Liver (tissue), 10 donors: ENCODE measurements at places on chromosomes 12 and 14. TPM values are rescaled to one million over a fixed set of nuclear protein-coding genes. Genes with fewer than 3 reads are reported as not detected.
A peak's percentile ranks its signal among the peaks of the same experiment; 100 is the strongest.

- H3K27ac ChIP-seq, result peak overlapping the region; percentile 85
- peak overlapping the region; percentile 23 for H3K4me3 ChIP-seq
- DNase-seq, result no peak
- no peaks in the 10 kb centered on the region for H3K36me3 ChIP-seq
These were observed 9.6 kb downstream of the TSPAN9 start for GRCh38 chr12:3086729-3087323.

DNA sequence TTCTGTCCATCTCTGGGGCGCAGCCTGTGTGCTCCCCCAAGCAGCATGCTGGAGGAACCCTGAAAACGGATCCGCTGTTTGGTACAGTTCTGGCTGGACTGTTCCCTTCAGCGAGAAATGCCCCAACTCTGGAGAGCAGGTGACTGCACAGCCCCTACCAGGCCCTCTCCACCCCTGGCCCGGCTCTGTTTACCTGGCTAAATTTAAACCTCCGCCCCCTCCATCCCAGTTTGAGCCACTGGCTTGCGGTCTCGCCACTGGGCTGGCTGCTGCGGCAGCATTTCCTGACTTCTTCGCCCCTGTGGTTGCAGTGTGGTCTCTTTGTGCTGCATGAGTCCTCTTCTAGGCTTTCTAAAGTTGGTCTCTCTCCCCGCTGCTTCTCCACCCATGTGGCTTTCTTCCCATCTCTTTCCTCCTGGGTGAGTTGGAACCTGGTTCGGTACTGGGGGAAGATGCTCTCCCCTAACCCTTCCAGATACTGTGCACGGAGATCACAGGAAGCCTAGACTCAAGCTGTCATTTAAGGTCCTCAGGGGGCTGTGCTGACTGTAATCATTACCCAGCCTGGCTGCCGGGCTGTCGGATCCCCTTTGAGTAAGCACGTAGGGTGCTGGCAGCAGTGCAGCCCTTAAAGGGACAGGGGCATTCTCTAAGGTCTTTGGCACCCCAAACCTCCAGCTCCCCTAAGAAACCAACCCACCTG lies 60.6 kb downstream of the FBXL14 start:
- no peaks in the 10 kb centered on the region for H3K36me3 ChIP-seq
- peaks cover 12% of the 10 kb centered on the region for H3K4me1 ChIP-seq
- no peak overlapping the region for H3K4me3 ChIP-seq
- H3K27ac ChIP-seq, result no peak overlapping the region
- no peak for DNase-seq

DNA sequence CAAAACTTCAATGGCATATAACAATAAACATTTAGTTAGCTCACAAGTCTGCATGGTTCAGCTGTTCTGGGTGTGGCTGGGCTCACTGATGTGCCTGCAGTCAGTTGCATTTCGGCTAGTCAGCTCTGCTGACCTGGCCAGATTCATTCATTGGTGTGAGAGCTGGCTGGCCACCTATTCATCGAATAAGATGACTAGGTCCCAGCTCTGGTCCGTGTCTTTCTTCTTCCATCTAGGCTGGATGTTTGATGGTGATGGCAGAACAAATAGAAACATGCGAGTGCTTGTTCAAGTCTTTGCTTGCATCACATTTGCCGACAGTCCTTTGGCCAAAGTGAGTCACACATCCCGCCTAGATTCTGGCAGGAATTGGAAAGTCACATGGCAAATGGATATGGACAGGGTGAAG lies 203.3 kb upstream of the CRY1 start:
- no peaks in the 10 kb centered on the region for H3K27me3 ChIP-seq
- no peak overlapping the region for H3K4me3 ChIP-seq
- no peak for DNase-seq
- no peaks in the 10 kb centered on the region for H3K36me3 ChIP-seq

- no peak overlapping the region for H3K27ac ChIP-seq
- H3K4me3 ChIP-seq, result no peak overlapping the region
- H3K36me3 ChIP-seq, result no peaks in the 10 kb centered on the region
- no peaks in the 10 kb centered on the region for H3K4me1 ChIP-seq
- no peaks in the 10 kb centered on the region for H3K27me3 ChIP-seq
These were observed 171.4 kb downstream of the EMP1 start for GRCh38 chr12:13367973-13368372.

DNA sequence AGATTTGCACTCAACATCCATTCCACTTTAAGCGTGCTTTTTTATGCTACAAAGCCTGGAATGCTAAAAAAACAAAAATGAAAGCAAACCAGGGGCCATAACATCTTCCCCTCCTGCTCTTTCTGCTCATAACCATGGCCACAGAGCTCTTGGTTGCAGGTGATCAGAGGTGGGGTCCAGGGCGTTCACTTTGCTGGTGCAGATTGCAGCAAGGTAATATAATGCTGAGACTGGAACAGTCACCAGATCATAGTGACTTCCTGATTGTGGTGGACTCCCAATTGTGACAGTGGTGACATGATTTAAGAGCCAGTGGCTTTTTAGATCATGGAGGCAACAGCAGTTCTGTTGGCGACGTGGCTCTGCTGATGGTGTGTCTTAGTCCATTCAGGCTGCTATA lies 115.0 kb upstream of the CPM start:
- H3K36me3 ChIP-seq, result no peaks in the 10 kb centered on the region
- H3K27me3 ChIP-seq, result no peaks in the 10 kb centered on the region
- no peak for DNase-seq
- H3K4me1 ChIP-seq, result peaks cover 6% of the 10 kb centered on the region
- no peak overlapping the region for H3K4me3 ChIP-seq

DNA sequence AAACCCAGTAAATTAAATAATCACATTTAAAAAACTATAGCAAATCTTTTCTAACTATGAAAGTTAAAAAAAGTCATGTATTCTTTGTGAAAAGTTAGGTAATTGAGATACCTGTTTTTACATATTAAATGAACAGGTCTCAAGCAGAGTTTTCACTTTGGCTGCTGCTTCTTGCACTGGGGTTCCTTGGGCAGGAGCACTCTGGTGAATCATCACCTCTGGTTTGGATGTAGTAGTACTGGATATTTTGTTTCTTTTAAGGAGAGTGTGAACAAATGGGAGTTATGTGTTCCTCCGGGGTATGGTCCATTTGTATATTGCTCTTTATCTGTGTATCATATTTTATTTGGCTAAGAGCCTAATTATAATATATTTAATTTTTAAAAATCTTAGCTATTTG lies 82.7 kb downstream of the FUT8 start:
- no peaks in the 10 kb centered on the region for H3K4me1 ChIP-seq
- DNase-seq, result no peak
- no peaks in the 10 kb centered on the region for H3K27me3 ChIP-seq
- no peak overlapping the region for H3K4me3 ChIP-seq

- no peak for DNase-seq
- H3K4me1 ChIP-seq, result no peaks in the 10 kb centered on the region
- no peak overlapping the region for H3K4me3 ChIP-seq
- H3K36me3 ChIP-seq, result no peaks in the 10 kb centered on the region
These were observed 45.5 kb upstream of the FZD10 start for GRCh38 chr12:130116791-130117190.

Gene EMC9
- total RNA-seq, result 8.6 TPM

Gene NPFF
- total RNA-seq, result not detected

DNA sequence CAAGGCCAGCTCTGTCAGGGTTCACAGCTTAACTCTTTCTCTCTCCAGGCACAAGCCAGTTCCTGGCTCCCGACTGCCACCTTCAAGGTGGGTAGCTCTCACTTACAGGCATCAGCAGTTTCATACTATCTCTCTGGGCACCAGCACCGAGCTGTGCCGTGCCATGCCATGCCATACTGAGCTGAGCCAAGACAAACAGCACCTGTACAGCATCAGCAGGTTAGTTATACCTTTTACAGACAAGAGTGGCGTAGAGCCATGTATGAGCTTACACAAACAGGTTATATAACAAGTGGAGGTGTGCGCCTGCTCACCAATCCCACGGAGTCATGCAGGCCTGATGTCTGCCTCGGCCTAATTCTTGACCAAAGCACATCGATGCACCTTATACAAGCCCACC lies 1098.7 kb downstream of the AACS start:
- H3K27ac ChIP-seq, result no peak overlapping the region
- no peak overlapping the region for H3K4me3 ChIP-seq
- H3K36me3 ChIP-seq, result no peaks in the 10 kb centered on the region
- no peak for DNase-seq
- H3K4me1 ChIP-seq, result no peaks in the 10 kb centered on the region

DNA sequence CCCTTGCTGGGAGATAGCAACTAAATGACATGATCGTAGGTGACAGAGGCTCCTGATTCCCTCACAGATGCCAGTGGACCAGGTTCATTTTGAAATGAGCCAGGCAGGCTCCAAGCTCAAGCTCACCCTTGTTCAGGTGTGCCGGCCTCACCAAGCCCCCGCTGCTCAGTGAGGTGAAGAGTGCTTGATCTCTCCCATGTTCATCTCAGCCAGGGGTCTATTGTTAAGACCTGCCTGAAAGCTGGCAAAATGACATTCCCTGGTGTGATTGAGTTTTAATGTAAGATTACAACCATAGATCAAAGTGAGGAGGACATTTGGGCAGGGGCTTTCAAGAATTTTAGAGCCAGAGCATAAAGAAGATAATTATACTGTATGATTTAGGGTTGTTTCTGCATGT lies 497.9 kb downstream of the EGLN3 start:
- H3K27me3 ChIP-seq, result no peaks in the 10 kb centered on the region
- no peaks in the 10 kb centered on the region for H3K4me1 ChIP-seq
- no peak overlapping the region for H3K27ac ChIP-seq
- DNase-seq, result no peak
- no peak overlapping the region for H3K4me3 ChIP-seq

Gene SPX
- total RNA-seq, result 1.2 TPM

DNA sequence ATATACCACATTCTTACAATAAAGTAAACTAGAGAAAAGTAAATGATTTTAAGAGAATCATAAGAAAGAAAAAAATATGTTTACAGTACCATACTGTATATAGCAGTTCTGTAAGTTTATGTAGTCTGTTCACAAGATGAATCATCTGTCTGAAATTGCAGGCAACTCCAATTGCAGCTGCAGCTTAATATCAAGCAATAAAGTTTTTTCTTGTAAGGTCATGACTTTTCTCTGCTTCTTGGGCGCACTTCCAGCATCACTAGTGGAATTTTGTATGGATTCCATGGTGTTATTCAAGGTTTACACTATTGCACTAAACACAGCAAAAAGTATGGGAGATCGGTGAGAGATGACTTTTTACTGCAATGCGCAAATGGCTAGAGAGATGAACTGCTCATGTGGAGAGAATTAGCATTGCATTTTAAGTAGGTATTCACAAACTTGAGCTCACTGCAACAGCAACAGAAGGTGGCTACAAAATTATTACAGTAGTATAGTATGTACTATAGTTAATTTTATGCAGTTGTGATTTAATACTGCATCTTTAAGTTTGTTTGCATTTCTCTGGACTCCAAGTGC lies 445.4 kb upstream of the OR4E1 start:
- H3K27ac ChIP-seq, result no peak overlapping the region
- H3K4me1 ChIP-seq, result no peaks in the 10 kb centered on the region
- H3K27me3 ChIP-seq, result no peaks in the 10 kb centered on the region
- H3K4me3 ChIP-seq, result no peak overlapping the region
- H3K36me3 ChIP-seq, result no peaks in the 10 kb centered on the region

DNA sequence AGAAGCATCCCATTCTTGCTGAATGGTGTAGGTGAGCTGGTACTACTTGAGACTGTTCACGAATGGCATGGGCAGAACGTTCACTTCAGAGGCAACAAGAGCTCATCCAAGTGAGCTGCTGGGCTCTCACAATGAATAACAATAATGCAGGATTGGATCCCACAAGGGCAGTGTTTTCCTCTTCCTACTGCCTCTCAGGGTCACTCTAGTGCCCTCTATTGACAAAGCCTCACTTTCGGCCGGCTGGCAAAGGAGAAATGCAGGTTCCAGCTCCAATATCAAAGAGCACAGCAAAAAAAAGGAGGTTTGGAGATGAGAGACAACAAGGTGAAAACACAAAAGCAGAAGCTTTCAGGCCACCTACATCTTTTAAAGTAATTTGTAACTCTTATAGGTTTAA lies 74.6 kb upstream of the MYF6 start:
- H3K36me3 ChIP-seq, result no peaks in the 10 kb centered on the region
- H3K4me1 ChIP-seq, result no peaks in the 10 kb centered on the region
- H3K27ac ChIP-seq, result no peak overlapping the region

Gene SCNN1A
- 7.7 TPM for total RNA-seq

DNA sequence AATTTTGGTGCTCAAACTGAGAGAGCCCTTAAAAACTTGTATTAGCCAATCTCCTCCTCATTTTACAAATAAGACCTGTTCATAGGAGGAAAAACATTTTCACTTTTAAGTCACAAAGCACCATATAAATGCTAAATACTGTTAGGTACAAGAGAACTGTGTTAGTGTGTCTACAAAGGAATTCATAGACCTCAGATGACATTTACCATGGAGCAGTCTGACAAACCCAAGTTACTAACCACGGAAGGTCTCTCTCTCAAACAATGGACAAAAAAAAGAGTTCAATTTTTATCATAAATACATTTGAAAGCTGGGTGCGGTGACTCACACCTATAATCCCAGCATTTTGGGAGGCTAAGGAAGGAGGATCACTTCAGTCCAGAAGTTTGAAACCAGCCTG lies 10.0 kb downstream of the SBNO1 start:
- H3K36me3 ChIP-seq, result no peaks in the 10 kb centered on the region
- H3K27me3 ChIP-seq, result no peaks in the 10 kb centered on the region
- DNase-seq, result no peak
- H3K27ac ChIP-seq, result no peak overlapping the region

GRCh38 chr12:69027411-69027881 lies 94.5 kb upstream of the CPM start:
- no peak overlapping the region for H3K4me3 ChIP-seq
- peaks cover 2% of the 10 kb centered on the region for H3K4me1 ChIP-seq

DNA sequence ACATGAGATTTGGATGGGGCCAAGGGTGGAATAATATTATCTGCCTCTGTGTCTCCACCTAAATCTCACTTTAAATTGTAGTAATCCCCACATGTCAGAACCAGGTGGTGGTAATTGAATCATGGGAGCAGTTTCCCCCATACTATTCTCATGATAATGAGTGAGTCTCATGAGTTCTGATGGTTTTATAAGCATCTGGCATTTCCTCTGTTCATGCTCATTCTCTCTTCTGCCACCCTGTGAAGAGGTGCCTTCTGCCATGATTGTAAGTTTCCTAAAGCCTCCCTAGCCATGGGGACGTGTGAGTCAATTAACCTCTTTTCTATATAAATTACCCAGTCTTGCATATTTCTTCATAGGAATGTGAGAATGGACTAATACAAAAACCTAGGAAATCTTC lies 29.9 kb downstream of the TSPAN19 start:
- peaks cover 2% of the 10 kb centered on the region for H3K4me1 ChIP-seq
- H3K27me3 ChIP-seq, result peaks cover 3% of the 10 kb centered on the region
- no peak overlapping the region for H3K4me3 ChIP-seq

Gene MFAP5
- not detected for total RNA-seq

Gene KRT82
- total RNA-seq, result not detected

- H3K27me3 ChIP-seq, result no peaks in the 10 kb centered on the region
- no peak overlapping the region for H3K27ac ChIP-seq
- H3K4me3 ChIP-seq, result no peak overlapping the region
- H3K4me1 ChIP-seq, result no peaks in the 10 kb centered on the region
- H3K36me3 ChIP-seq, result no peaks in the 10 kb centered on the region
These were observed 1149.1 kb downstream of the VRK1 start for GRCh38 chr14:97946240-97946639.

- DNase-seq, result no peak
- H3K4me1 ChIP-seq, result peaks cover 28% of the 10 kb centered on the region
- no peaks in the 10 kb centered on the region for H3K36me3 ChIP-seq
- no peaks in the 10 kb centered on the region for H3K27me3 ChIP-seq
- peak overlapping the region; percentile 60 for H3K27ac ChIP-seq
These were observed 50.9 kb downstream of the CHGA start for GRCh38 chr14:92973798-92974372.

GRCh38 chr12:3542156-3542555 lies 51.2 kb downstream of the PRMT8 start:
- H3K27me3 ChIP-seq, result no peaks in the 10 kb centered on the region
- no peak overlapping the region for H3K27ac ChIP-seq
- H3K36me3 ChIP-seq, result no peaks in the 10 kb centered on the region
- H3K4me1 ChIP-seq, result no peaks in the 10 kb centered on the region
- no peak for DNase-seq
- H3K4me3 ChIP-seq, result no peak overlapping the region
